ENCODE measurements at places on chromosomes 7 and 10.
A peak's percentile ranks its signal among the peaks of the same experiment; 100 is the strongest.

DNA sequence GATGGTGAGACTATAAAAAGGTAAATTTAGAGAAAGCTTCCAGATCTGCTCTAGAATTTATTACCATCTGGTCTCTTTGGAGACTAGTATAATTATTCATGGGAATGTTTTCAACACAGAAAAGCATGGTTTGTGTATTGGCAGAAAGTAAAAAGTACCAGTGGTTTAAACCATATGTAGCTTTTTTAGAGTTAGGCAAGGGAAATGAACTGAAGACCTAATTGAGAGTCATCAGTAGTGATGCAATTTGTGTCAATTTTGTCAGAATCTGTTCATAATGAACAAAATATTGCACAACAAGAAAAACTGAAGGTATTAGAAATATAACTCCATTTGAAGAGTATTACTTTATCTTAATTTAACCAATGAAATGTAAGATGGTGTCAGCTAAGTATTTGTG lies 181.4 kb downstream of the ADK start:
- DNase-seq, result peak; percentile 10

- DNase-seq, result no peak
Observed at GRCh38 chr7:44097064-44097932, 6.8 kb upstream of the AEBP1 start.

GRCh38 chr10:104612571-104613205 lies 28.4 kb upstream of the SORCS3 start:
- DNase-seq, result no peak

- no peak for DNase-seq
Observed at GRCh38 chr7:32215697-32216096, 145.5 kb upstream of the PDE1C start.

- peak; percentile 5 for DNase-seq
Observed at GRCh38 chr10:122558452-122558851, 2.1 kb upstream of the DMBT1 start.

DNA sequence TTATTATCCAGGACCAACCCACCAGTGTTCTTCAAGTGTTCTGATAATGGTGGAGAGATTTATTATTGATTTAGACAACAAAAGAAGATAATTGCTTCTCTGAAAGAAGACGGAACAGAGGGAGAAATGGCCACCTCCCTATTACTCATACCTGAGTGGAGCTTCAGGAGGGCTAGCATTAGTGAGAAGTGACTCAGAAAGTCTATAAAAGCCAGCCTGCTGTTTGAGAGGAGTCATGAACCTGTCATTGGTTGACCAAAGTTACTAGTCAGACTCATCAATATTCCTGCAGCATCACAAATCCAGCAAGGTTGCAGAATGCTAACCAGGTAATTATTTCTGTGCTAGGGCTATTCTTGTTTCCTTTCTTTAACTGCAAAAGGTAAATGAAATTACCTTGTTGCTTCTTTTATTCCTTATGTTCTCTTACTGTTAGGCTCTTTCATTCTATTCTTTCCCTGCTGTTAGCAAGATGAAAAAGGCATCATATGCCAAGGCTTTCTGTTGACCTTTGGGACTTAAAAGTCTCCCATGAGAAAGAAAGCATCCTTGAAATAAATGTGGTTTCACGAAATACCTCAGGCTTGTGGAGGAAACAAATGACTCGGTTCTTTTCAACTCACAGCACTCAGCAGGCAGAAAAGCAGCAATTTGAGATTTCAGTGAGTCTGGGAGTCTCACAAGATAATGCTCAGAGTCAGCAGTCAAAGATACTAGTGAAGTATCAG lies 256.4 kb upstream of the PHYHIPL start:
- peak; percentile 94 for DNase-seq

- no peak for DNase-seq
Observed at GRCh38 chr7:14835384-14835783, 67.2 kb downstream of the DGKB start.

- no peak for DNase-seq
Observed at GRCh38 chr10:119546009-119546408, 3.5 kb upstream of the RGS10 start.

- peak; percentile 69 for DNase-seq
Observed at GRCh38 chr10:88281592-88282347, 301.3 kb downstream of the RNLS start.

- no peak for DNase-seq
Observed at GRCh38 chr7:39577229-39577874, 11.1 kb downstream of the YAE1 start.

DNA sequence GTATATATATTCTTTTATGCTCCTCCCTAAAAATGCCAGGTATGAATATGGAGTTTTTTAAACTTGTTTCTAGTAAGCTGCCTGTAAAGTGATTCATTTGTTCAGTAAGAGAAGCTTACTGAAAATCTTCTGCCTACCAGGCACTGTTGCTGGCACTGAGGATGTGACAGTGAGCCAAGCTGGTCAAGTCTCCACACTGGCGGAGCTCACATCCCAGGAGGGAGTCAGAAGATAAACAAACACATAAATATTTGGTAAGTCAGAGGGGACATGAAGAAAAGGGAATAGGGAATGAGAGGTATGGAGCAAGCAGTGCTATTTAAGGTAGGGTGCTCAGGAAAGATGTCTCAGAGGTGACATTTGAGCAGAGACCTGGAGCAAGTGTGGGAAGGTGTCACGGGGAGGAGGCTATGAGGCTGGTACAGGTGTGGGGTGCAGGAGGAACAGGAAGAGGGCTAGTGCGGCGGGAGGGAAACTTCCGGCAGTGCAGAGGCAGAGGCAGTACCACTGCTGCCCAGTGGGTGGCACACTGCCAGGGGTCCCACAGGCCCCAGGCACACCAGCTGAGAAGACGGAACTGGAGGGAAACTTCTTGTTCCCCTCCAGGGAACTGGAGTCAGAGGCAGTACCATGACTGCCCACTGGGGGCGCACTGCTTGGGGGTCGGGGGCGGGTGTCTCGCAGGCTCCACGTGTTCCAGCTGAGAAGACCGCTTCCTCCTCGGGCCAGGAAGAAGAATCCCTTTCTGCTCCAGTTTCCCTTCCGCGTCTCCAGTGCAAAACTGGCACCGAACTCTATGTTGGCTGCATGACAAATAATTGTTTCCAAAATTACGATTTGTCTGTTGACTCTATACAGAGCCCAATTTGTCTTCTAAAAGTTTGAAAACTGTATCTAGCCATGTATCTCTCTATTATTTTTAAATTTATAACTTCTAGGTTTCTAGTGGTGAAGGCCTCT lies 161.0 kb downstream of the TEX36 start:
- no peak for DNase-seq

- no peak for DNase-seq
Observed at GRCh38 chr10:118403967-118404366, 61.8 kb upstream of the FAM204A start.

GRCh38 chr7:16918288-16918895 lies 36.6 kb upstream of the AGR3 start:
- DNase-seq, result peak; percentile 50

- peak; percentile 31 for DNase-seq
Observed at GRCh38 chr10:28677888-28678686, 766 bp downstream of the BAMBI start.

- DNase-seq, result no peak
Observed at GRCh38 chr7:157923903-157924630, 587.3 kb downstream of the DNAJB6 start.

DNA sequence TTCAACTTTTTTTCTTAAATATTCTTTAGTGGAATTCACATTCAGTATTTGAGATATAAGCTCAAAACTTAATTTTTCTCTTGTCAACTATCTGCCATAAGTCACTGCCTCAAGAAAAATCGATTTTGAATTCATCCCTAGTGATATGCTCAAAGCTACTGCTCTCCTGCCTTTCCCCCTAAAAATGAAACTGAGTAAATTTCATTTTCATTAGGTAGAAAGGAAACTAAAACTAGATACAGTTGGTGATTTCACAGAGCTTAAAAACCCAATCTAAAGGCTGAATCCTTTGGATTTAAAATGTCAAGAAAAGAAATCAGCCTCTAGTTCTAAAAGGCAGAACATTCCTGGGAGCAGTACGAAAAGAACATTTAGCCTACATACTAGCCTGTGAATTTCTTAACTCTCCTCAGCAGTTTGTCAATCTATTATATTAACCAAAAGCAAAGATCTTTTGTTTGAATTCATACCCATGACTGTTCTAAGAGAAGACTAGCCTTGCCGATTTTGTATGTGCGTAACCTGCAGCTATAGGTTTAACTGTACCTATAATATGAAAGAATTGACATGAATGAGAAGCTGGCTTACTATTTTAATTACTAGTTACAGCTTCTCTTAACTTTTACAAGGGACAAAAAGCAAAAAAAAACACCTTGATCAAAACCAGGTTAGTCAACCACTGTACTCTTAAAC lies 4.9 kb upstream of the FAM53B start:
- no peak for DNase-seq

DNA sequence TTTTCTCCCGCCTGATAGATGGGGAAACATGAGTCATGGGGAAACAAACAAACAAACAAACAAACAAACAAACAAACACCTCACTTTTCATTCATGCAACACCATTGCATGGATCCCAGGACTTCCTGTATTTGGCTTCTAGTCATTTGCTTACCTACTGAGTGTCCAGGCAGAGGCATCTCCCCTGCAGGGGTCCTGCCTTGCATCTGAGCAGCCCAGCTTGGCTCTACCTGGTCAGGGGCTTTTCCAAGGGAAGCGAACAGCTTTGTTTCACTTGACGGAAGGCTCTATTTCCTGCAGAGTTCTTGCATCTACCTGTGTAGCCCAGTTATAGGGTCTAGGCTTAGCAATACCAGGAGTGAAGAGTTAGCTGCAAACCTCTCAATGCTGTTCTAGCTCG lies 374.2 kb downstream of the GATA3 start:
- no peak for DNase-seq

DNA sequence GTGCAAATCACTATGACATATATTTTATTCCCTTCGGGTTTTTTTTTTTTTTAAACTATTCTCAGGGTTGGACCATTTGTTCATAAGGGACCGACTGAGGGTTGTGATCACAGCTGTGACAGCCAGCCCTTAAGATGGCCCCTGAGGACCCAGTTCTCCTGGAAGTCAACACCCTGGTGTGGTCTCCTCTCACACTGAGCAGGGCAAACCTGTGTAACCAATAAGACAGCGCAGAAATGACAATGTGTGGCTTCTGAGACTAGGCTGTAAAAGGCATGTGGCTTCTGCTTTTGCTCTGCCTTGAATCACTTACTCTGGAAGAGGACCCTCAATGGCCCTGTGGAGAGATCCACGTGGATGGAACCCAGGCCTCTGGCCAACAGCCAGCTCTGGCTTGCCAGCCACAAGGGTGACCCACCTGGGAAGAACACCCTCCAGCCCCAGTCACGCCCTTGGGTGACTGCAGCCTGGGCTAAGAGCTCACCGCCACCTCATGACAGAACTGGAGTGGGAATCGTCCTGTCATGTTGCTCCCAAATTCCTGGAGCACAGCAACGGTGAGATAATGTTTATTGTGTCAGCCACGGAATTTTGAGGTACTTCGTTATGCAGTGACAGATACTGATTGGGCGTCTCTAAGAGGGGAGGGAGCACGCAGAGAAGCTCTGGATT lies 127.1 kb downstream of the CLEC2L start:
- DNase-seq, result peak; percentile 80

- DNase-seq, result no peak
Observed at GRCh38 chr7:121085922-121086321, 97.4 kb downstream of the CPED1 start.

- peak; percentile 88 for DNase-seq
Observed at GRCh38 chr10:24435374-24435773, 226.4 kb downstream of the KIAA1217 start.

DNA sequence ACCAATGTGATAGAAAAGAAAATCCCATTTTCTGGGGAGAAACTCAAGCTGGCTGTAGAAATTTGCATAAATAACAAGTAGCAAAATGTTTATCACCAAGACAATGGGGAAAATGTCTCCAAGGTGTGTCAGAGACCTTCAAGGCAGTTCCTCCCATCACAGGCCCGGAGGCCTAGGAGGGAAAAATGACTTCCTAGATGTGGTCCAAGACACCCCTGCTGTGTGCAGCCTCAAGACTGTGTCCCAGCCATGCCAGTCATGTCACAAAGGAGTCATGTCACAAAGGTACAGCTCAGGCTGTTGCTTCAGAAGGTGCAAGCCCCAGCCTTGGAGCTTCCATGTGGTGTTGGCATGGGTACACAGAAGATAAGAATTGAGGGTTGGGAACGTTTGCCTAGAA lies 33.7 kb upstream of the THSD7A start:
- DNase-seq, result no peak

DNA sequence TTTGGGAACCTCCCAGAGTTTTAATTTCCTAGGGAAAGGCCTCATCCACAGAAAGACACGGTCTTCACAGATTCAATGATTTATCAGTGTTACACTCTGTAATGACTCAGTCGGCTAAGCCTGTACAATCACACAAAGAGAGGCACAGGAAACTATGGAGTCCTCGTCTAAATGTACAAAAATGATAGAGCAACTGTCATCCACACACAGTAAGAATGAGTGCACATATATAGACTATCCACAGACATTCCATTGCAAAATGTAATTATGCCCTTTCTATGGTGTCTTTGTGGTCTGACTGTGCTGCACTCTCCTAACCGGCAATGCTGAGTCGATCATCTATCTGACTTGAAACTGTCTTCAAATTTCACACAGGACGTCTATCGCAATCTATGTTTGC lies 3.5 kb upstream of the NAMPT start:
- no peak for DNase-seq

GRCh38 chr7:138449580-138449979 lies 10.5 kb upstream of the TRIM24 start:
- DNase-seq, result no peak

- no peak for DNase-seq
Observed at GRCh38 chr10:16491933-16492332, 29.7 kb downstream of the C1QL3 start.

- DNase-seq, result peak; percentile 36
Observed at GRCh38 chr10:46293832-46294640, 7.2 kb downstream of the ANTXRL start.

GRCh38 chr7:151426441-151426903 lies 13.5 kb downstream of the CRYGN start:
- DNase-seq, result peak; percentile 45

DNA sequence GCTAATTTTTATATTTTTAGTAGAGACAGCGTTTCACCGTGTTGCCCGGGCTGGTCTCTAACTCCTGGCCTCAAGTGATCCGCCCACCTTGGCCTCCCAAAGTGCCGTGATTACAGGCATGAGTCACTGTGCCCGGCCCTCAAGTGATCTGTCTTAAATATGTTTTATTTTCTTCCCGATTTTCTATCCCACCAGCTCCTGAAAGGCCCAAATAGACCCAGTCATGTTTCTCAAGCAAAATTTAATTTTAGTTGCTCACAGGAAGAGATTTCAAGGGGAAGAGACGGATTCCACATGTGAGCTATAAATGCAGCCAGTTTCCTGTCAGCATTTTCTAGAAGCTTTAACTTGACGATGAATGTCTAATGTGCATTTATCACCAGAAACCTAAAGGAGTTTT lies 12.0 kb downstream of the DENND10 start:
- no peak for DNase-seq

DNA sequence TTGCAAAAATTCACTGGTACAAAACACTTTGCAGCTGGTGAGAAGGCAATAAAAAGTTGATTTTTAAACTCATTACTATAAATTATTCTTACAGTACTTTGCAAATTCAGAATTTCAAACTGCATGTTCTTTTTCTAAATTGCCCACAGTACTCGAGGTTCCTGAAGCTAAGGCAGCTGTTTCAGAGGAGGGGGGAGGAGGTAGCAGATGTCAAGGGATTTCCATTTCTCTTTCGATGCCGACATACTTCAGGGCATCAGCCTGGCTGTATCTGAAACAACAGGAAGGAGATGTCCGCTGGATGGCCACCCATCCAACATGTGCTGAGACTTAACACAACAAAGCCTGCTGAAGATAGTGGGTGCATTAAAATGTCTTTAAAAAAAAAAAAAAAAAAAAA lies 76.7 kb downstream of the EZH2 start:
- no peak for DNase-seq

GRCh38 chr7:31134246-31135188 lies 82.4 kb downstream of the ADCYAP1R1 start:
- peak; percentile 74 for DNase-seq
